ENCODE measurements at places on chromosomes 5 and 9.

DNA sequence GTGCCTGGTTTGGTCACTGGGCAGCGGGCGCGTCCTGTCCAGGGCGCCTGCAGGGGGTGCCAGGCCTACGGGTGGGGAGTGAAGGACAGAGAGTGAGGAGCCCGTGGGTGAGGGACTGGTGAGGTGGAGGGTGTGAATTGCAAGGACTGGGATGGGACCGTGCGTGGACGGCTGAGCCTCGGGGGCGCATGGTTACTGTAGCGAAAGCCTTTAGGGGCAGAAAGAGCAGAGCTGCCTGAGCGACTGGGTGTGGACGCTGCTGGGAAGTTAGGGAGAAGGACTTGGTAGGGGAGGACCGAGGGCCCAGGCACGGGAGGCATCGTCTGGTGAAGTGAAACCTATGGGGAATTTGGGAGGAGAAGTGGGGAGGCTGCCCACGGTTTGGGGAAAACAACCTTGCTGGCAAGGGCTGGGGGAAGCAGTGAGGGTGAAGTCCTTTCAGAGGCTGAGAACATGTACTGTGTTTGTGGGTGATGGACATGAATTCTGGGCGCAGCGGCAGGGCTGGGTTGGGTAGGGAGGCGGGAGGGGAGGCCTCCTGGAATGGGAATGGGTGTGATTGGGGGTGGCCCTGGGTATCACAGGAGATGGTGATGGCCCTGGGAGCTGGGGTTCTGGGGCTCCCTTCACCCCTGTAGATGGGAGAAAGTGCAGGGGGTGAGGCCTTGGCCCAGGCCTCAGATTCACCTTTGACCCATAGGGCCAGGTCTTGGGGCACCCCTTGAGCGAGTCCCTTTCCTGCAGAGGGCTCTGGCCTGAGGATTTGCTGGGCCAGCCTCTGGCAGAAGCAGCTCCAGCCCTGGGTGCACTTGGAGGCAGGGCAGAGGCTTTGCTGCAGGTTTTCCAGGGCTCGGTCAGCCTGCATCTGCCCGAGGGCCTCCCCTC, 1.7 kb upstream of the TOR4A start:
- DNase-seq, result no peak

- DNase-seq, result peak; percentile 65
Observed at GRCh38 chr9:4080921-4081895, 218.7 kb downstream of the GLIS3 start.

GRCh38 chr5:4513381-4513780, 626.7 kb upstream of the ADAMTS16 start:
- no peak for DNase-seq

GRCh38 chr5:149322518-149322917, 22.8 kb upstream of the GRPEL2 start:
- DNase-seq, result peak; percentile 45
